Left renal cortex interstitium (tissue), 4 donors: ENCODE measurements at places on chromosomes 3 and 15.

GRCh38 chr3:101171681-101172191 lies 148.6 kb downstream of the IMPG2 start:
- DNase-seq = no peak

DNA sequence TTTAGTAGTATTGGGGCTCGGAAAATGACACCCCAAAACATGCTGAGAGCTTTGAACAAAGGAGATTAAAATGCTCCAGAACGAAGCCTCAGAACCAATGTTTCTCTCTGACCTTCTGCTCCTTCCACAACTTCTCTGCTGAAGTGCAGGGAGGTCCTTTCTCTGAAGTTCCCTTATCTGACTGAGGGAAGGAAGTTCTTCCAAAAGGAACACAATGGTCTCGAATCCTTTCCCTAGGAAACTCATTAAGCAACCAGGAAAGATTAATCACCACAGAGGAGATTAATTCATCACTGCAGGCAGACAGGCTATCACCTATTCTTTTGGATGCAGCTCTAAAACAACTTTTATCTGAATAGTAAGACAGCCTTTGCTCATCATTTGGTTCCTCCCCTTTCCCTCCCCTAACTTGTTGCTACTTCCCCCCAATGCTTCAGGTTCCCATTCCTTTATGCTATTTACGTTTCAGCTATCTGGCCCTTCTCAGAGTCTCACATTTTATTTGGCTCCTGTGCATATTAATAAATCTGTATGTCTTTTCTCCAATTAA lies 18.2 kb upstream of the WDR49 start:
- DNase-seq = no peak

DNA sequence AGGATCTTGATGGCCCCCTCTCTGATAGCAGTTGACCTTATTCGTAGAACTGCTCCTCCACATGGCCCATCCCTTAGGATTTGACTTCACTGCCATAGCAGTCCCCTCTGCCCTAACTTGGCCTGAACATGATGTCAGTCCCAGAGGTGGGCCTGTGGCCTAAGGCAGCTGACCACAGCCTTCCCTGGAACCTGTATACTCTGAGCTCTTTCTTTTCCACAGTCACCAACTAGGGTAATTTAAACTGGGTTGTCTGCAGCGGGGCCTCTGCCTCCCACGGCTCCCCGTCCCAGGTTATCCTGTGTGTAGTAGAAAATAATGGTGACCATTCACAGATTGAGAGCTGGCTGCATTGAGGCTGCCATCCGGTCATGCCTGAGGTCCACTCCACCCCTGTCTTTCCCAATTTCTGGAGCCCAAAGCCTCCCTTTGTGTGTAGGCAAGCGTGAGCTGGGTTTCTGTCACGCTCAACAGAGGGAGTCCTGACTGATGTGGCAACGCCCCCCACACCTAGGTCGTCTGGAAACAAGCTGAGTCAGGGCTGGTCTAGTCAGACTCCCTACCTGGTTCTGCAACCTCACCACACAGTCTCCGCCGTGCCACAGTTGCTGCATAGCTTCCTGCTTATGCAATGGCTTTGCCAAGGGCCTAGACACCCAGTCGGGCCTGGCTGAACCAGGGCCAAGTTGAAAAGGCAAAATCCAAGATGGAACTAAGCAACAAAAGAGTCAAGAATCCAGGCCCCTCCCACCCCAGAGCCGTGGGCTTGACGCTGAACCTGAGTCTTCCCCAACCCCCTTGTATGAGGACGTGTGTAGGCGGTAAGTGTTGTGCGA lies 284.5 kb downstream of the XXYLT1 start:
- DNase-seq = no peak

DNA sequence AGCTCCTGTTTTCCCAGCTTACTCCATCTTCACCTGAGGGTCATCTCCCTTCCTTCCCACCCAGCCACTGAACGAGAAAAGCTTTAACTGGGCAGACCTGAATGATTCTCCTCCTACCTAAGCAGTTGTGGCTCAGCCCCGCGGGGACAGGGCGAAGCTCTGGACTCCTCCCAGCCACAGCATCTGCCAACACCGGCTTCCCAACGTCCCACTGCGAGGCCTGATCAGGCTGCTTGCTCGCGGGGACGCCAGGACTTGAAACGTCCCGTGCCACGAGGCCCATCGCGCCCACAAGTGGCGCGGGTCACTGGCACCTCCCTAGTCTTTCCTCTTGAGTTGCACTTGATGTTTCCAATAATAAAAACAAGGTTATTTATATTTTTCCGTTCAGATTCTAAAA lies at the start of gene SPATA16:
SPATA16 (minus strand) TSS at position 250 of the 400 bp plus-strand sequence. CDS start 23,504 bp downstream, outside the sequence.
- no peak for DNase-seq

GRCh38 chr15:25058080-25058785 lies 103.4 kb downstream of the SNRPN start:
- no peak for DNase-seq
